Inflammatory macrophage treated with lipopolysaccharide for 4 hours (primary cell): ENCODE measurements at places on chromosomes 7 and 10.

DNA sequence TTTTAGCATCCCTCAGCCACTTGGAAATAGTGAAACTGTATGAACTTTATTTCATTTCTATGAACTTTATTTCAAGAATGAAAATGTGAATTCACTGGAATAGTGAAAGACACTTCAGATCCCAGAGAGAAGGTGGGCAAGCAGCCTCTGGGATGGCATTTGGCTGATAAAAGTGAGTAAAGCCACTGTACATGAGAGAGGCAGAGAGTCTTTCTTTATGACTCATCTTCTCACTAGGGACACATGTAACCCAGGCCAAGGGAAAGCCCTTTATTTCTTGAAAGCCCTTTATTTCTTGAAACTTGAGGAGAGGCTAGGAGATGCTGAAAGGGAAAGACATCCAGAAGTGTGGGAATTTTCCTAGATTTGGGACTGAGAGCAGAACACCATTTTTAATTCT is 148.9 kb upstream of the SMIM30 start:
- no peak for DNase-seq

DNA sequence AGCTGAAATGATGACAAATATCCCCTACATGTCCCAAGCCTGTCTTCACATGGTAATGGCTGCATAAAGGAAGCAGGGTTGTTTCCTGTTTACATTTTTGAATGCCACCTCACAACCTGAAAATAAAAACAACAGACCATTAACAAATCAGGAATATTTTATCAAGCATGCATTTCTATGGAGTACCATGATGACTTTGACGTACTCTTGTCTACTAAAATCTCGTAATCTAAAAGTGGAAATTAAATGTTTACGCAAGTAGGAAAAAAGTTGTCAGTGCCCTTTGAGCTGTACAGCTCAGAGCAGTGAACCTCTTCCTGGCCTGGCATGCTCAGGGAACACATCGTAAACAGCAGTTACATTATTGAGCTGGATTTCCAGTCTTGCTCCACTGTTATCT is 194.1 kb downstream of the INHBA start:
- DNase-seq = peak; percentile 16

- DNase-seq = no peak
Observed at GRCh38 chr7:18437101-18437500, 58.4 kb upstream of the HDAC9 start.

GRCh38 chr7:99128076-99128950 is 15.6 kb downstream of the SMURF1 start:
- no peak for DNase-seq
